ENCODE measurements at places on chromosomes 3 and 15.
A peak's percentile ranks its signal among the peaks of the same experiment; 100 is the strongest.

- no peak for DNase-seq
These were observed 192.5 kb downstream of the MFSD1 start for GRCh38 chr3:158994386-158994785.

DNA sequence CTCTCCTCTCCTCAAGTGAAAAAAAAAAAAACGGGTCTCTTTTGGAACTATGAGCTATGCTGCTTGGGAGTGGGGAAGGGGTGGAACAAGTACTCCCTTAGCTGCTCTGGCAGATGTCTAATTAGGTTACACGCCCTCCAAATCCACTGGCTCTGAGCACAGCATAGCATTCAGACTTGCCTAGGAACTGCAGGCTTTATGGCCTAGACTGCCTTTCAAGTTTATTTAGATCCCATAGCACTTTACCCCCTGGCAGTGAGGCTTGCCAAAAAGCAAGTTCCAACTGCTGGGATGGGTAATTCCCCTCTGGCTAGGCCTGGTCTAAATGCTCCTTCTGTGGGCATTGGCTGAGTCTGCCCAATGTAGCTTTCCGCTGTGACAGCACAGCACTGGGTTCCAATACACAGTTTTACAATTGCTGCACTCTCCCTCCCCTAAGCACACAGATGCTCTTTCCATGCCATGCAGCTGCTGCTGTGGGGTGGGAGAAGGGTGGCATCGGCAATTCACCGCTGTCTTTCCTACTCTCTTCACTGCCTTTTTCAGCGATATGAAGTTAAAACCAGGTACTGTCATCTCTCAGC, 152.8 kb downstream of the KCNAB1 start:
- DNase-seq: no peak

DNA sequence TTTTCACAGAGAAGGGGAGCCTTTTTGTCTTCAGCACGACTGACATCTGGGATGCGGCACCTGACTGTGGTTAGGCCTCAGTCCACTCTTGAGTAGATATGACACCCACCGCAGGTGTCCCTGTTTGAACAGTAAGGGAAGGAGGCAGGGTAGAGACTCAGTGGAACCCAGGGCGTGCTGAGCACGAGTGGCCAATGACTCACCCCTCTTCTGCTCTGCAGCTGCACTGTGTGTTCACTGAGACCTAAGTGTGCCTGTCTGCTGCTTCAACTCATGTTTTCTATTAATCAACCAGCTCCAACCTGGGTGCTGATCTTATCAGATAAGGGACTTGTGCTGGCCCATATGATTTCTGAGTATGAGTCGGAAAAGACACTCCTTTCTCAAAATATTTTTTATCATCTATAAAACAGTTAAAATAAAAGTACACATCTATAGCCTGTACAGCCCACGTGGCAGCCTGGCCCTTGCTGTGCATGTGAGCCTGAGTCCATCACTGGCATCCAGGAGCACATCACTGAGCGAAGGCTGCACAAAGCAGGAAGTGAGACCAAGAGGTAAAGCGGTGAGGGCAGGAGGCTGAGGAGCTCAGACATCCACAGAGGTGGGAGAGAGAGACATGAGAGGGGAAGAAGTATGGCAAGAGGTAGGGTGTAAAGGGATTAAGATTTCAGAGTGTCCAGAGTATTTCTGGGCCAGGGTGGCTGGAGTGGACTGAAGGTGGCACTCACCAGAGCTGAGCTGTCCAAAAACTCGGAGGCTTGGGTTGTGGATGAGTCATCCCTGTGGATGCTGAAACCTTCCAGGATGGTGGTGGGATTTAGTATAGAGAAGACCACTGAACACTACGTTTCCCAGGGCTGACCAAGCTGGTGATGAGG, 49.2 kb downstream of the SLC41A3 start:
- no peak for DNase-seq

- DNase-seq: no peak
These were observed 44.4 kb downstream of the PCOLCE2 start for GRCh38 chr3:142844339-142844977.

DNA sequence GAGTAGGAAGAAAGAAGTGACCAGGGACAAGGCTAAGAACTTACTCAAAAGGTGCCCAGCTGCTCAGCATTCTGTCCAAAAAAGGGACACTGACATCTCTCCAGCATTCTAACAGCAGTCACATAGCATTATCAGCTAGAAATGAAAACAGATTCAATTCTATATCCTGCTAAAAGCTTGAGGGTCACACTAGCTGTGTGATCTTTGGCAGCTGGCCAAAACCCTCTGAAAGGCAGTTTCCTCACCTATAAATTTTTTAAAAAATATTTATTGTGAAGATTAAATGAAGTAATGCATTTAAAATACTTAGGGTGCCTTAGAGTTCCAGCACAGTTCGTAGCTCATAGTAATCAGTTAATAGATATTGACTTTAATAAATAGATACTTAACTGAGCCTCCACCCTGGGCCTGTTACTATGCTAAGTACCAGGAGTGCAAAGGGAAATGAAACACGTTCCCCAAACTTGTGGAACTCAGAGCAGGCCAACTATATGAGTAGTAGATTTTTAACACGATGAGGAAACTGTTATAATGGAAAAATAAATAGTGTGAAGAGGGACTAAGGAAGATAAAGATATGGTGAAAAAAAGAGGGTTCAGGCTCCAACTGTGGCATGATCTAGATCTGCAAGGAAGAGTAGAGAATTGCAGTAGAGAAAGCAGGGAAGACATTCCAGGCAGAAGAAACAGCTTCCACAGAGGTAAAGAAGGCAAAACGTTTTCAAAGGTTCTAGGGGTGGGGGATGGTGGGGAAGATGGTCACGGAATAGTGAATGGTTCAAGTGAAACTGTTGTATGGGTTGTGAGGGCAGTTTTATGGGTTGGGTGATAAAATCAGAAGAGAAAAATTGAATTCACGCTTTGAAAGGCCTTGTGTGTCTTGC, 11.4 kb downstream of the CD86 start:
- DNase-seq: no peak

- DNase-seq: no peak
These were observed 19.6 kb downstream of the DYNC1LI1 start for GRCh38 chr3:32551087-32551486.

- DNase-seq: no peak
These were observed 20.7 kb downstream of the RAP2B start for GRCh38 chr3:153182501-153183293.

- DNase-seq: no peak
These were observed 435.2 kb upstream of the SUCLG2 start for GRCh38 chr3:68089572-68090011.

DNA sequence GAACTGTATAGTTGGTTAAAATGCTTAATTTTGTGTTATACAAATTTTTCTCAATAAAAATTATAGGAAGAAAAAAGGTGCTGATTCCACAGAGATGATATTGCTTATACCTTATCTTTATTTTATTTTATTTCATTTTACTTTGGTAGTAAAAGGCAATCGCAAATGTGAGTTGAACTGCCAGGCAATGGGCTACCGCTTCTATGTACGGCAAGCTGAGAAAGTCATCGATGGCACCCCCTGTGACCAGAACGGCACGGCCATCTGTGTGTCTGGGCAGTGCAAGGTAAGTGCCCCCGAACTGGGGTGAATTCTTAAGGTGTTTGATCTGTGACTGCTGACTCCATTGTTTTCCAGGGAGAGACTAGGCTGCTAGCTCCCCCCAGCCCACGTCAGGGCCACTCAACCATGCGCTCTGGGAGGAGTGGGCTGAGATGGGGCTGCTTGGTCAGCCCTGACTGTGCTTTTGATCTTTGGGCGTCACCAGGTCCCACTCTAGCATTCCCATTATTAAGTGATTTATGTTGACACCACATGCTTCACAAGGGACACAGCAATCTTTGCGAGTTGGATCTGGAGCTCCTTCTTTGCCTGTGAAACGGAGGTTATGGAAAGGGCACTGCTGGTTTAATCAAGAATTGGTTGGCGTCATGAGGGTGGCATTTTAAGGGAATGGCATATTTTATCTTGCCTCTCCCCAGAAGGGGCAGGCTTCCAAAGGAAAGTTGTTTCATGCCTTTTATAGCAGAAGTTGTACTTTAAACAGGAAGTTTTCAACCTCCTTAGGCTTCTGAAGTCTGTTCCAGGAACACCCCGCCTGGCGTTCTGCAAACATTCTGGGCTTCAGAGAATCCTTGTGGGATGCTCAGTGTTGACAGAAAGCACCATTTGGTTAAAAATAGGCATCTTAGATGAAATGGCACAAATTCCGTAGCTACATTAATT, 296.5 kb downstream of the THSD4 start:
- no peak for DNase-seq

GRCh38 chr3:35276568-35276967, 362.8 kb upstream of the ARPP21 start:
- no peak for DNase-seq

- peak; percentile 7 for DNase-seq
These were observed 365.5 kb downstream of the GBE1 start for GRCh38 chr3:81395739-81396513.

GRCh38 chr3:136567599-136568188, 184.5 kb downstream of the STAG1 start:
- DNase-seq: no peak

- DNase-seq: no peak
These were observed 9.7 kb downstream of the CCK start for GRCh38 chr3:42256135-42256819.

GRCh38 chr3:86951322-86951721, 39.6 kb downstream of the VGLL3 start:
- DNase-seq: no peak

DNA sequence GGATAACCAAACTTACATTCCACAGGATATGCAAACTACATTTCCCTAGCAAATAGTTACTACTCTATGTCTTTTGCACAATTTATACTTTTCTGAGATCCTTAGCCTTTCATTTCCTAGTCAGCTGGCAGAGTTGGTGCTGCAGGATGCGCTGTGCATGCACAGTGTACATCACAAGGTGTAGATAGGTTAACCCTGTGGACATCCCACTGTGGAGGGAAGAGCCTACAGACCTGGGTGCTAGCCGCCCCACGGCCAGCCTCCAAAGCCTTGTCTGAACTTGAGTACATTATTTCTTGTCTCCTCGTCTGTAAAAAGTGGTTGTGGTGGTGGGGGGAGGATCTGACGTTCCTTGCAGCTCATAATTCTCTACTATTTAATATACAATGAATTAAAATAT, 3.5 kb downstream of the TNFSF10 start:
- no peak for DNase-seq

DNA sequence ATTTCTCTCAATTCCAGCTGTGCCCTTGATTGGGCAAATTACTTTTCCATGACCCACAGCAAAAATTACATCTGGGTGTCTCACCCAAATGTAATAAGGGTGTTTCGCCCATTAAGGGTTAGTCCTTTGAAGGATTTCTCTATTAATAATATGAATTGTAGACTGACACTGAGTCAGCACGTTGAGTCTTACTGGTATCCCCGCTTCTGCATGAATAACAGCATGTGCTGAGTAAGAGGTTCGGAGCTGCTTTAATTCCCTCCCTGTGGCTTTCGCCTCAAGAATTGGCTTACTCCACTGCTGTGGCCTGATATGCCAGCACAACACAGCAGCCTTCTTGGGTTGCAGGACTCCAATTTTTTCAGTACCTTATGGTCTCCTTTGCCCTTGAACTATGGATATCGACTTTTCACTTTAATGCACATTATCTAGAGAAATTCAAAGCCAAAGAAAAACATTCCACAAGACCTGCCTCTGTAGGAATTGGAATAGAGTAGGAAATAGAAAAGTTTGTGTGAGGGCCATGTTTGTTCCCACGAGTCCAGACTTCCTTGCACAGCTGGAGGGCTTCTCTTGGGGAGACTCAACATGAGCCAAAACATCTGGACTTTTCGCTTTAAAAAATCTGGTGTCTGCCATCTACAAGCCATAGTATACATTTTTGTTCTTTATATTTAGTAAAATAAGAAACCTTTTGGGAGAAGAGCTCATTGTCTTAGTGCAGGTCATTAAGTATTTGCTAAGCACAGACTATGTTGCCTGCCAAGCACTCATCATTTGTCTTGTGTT, 20.7 kb upstream of the ERC2 start:
- no peak for DNase-seq

DNA sequence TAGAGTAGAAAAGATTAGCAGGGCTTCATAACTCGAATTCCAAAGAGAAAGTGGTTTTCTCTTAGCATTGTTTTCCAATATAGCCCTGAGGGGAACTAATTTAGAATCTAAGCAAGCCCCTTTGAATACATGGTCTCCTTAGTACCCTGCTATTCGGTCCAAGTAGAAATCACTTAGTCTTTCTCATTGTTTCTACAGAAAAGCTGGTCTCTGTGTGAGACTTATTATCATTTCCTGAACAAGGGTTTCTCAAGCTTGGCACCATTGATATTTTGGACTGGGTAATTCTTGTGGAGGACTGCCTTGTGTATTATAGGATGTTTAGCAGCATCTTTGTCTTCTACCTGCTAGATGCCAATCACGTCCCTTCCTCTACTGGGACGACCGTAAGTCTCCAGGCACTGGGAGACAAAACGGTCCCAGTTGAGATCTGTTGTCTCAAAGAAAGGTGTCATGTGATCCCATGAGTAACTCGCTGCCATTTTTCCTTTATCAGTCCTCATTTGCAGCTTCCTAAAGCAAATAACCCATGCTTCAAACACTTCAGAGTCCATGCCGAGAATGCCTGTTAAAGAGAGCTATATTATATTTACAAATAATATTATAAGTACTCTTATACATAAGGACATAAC, 230.7 kb upstream of the SLCO3A1 start:
- no peak for DNase-seq

DNA sequence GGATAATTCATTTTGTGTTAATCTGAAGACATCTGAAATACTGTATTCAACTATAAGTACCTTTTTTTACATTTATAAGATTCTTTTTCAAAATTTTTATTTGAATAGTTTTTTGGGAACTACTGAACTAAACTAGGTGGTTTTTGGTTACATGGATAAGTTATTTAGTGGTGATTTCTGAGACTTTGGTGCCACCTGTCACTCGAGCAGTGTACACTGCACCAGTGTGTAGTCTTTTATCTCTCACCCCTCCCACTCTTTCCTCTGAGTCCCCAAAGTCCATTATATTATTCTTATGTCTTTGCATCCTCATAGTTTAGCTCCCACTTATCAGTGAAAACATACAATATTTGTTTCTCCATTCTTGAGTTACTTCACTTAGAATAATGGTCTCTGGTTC, 57.6 kb downstream of the CD86 start:
- no peak for DNase-seq

Data from iPS DF 19.7 (cell line).